ENCODE measurements at places on chromosomes 1 and 21.
A peak's percentile ranks its signal among the peaks of the same experiment; 100 is the strongest.

DNA sequence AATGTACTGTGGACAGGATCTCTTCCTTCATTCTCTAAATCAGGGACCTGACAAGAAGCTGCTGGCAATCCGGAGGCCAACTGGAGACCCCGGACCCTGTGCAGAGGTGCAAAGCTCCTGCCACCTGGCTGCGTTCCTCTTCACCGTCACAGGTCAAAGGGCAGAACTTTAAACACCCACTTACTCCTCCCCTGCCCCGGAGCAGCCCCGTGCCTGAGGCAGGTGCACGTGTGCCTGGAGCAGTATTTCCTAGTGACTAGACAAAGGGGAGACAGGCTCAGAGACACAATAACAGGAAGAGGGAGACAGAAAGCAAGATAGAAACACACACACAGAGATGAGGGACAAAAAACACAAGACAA lies 6.6 kb upstream of the PIGC start:
- DNase-seq, result peak; percentile 34

GRCh38 chr1:161082996-161083747 lies 6.2 kb downstream of the NECTIN4 start:
- peak; percentile 98 for DNase-seq

DNA sequence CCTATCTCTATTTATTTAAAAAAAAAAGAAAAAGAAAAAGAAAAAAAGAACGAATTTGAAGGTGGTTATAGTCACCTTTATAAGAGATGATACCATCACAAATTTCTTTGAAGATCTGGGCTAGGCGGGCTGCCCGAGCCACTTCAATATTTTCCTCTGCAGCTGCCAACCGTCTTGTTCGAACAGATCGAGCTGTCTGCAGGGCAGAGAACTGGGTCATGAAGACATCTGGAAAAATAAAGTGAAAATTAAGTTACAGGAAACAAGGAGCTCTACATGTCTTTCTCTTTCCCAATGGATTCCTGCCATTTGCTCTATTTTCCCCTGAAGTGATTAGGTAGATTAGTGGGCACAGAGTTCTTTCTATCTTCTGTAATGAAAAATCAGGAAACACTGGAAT lies 31.9 kb downstream of the RUSC1 start:
- no peak for DNase-seq

- peak; percentile 98 for DNase-seq
These were observed at the start of gene AZIN2 for GRCh38 chr1:33080885-33081553. Gene AZIN2, plus strand, starts transcription at chr1:33081153. Its CDS starts 1,097 bp downstream, at chr1:33082250.

DNA sequence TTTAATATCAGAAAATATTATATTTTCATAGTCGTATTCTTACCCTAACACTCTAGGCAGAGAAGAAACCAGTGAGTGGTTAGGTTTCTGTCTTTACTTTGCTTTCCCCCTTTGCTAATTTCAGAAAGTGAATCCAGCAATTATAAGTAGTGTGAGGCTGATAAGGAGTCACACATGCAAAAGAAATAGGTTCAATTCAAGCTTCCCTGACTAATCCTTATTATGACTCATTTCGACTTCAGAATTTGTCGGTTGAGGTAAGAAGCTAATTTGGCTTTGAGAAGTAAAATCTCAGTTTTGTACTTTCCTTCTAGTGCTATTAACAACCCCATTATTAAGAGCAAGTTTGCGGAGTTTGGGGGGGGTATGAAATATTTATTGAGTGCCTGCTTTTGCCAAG lies 22.4 kb downstream of the ESRRG start:
- no peak for DNase-seq

DNA sequence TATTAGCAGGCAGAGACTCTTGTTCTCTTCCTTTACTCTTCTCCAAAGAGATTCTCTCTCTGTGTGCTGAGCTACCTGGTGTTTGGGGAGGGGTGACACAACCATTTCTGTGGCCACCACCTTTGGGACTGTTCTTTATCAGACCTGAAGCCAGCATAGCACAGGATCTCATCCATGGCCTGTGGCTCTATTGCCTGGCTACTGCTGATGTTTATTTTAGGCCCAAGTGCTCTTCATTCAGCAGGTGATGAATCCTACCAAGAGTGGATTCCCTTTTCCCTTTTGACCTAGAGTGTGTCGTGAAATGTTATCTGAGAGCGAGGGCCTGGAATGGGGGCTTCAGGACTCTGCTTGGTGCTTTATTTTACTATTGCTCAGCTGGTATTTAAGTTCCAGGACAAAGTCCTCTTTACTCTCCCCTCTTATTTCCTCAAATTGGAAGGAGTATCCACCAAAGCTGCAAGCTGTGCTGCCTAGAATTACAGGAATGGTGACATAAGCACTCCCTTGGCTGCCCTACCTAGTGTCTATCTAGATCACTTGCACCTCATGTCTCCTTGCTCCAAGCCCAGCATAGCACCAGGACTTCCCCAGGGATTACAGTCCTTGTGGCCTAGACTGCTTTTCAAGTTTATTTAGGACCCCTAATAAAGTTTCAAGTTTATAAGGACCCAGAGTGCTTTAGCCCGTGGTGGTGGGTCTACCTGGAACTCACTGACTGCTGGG lies 94.7 kb upstream of the GPR52 start:
- no peak for DNase-seq

GRCh38 chr1:169670836-169671235 lies 40.6 kb downstream of the SELL start:
- no peak for DNase-seq

DNA sequence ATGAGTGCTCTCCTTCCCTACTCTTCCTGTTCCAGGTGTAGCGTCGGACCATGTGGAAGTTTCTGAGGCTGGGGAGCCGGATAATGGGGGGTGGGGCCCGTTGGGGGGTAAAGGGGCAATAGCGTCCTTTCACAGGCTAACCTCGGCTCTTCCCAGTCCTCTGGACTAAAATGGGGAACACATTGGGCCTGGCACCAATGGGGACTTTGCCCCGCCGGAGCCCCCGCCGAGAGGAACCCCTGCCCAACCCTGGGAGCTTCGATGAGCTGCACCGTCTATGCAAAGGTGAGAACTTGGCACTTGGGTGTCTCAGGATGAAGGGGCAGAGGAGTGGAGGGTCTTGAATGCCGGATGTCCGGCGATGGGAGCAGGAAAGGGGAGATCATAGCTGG lies 456 bp downstream of the TOMM40L start:
- DNase-seq, result peak; percentile 70

- no peak for DNase-seq
These were observed 14.6 kb downstream of the MED18 start for GRCh38 chr1:28343405-28343804.

- no peak for DNase-seq
These were observed 31.3 kb upstream of the KCNA2 start for GRCh38 chr1:110637475-110637874.

- peak; percentile 84 for DNase-seq
These were observed 2.4 kb upstream of the IBA57 start for GRCh38 chr1:228163007-228163753.

DNA sequence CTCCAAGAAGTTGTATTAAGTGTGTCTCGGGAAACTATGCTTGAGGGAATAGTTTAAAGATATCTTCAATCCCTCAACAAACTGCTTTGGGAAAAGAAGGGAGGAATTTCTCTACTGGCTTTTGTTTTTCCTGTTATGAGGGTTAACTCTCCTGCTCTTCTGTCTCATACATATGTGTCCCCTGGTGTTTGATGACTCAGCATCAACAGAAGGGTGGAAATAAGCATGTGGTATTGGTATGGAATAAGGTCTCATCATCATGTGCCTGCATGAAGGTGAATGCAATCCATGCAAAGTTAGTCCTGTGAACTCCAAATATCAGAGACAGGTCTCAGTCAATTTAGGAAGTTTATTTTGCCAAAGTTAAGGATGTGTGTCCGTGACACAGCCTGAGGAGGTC lies 27.2 kb upstream of the ADAR start:
- no peak for DNase-seq

- no peak for DNase-seq
These were observed 210.3 kb downstream of the ST6GALNAC3 start for GRCh38 chr1:76284842-76285241.

GRCh38 chr1:21647431-21648351 lies 21.5 kb downstream of the RAP1GAP start:
- no peak for DNase-seq

GRCh38 chr1:117232531-117232930 lies 21.8 kb upstream of the VTCN1 start:
- no peak for DNase-seq

DNA sequence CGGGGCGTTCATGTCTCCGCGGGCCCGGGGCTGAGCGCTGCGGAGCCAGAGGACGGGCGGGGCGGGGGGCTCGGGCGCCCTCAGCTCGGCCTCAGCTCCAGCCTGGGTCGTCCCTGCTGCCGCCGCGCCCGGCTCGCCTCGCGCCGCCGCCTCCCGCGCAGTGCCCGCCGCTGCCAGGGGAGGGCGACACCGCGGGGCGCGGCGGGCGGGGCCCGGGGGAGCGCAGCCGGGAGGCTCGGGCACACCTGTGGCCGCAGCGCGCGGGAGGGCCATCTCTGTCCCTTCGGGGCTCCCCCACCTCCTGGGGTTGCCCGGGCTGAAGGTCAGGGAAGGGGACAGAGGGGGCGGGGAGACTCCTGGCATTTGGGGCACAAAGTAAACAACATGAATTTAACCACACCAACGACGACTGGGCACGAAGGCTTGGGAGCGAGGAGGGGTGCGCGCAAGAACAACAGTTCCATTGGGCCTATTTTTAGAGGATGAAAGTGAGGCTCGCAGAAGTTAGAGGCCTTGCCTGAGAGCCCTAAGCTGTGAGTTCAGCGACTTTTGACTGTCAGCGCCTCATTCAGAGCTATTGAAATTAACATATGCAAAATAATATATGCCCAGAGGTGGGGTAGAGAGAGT lies at the start of gene FAM131C:
Gene FAM131C (minus strand): TSS at position 162 of the 630 bp plus-strand sequence. CDS start 209 bp downstream, outside the sequence.
- peak; percentile 31 for DNase-seq

DNA sequence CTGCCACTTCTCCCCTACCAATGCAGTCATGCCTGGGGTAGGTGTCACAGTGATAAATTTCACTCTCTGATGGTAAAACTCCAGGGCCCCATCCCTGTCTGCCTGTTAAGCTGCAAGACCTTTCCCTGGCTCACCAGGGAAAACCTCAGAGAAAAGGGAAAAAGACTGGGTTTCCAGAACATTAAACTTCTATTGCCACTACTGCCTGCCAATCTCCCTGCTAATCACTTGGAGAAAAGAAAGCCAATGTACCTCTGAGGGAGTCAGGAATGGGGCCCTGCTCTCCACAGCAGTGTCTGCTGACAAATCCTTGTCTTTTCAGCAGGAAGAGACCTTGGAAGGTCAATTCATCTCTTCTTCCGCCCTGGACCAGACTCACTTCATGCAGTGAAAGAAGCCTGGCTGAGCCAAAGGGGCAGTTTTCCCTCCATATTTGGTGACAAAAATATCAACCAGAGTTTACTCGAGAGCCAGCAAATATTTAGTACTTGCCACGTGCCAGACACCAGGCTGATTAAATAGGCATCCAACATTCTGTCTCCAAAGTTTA lies 49.1 kb upstream of the CTTNBP2NL start:
- no peak for DNase-seq

DNA sequence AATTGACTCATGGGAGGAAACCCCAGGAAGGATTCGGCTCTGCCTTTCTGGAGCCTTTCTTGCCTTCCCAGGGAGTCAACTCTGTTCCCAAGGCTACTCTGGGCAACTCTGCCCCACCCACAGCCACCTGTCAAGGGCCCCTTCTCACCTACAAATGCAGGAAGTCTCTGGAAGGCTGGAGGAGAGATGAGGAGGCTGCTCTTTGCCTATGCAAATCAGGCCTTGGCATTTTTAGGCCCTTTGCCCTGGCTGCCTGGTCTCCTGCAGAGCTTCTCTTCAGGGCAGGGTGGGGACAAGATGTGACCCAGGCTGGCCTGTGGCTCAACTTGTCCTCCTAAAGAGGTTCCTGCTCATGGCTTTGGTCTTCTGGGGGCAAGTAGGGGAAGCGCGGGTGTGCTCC lies 5.4 kb downstream of the SLC6A9 start:
- DNase-seq, result peak; percentile 85

DNA sequence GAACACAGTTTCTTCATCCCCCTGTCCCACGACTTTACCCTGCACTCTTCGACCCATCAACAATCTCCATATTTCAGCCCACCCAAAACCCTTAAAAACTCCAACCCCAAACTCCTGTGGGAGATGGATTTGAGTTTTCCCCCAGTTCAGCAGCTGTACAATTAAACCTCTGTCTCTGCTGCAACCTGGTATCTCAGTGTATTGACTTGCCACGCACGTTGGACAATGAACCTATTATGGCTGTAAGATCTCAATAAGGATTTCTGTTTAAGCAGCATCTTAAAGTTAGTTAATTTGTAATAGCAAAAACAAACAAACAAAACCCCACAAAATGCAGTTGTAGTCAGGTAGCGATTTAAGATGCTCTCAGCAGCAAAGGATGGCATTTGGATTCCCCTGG lies 119.1 kb downstream of the TGFBR3 start:
- no peak for DNase-seq

- no peak for DNase-seq
These were observed 13.3 kb downstream of the FCRL1 start for GRCh38 chr1:157806431-157807149.

- no peak for DNase-seq
These were observed 15.2 kb downstream of the DBT start for GRCh38 chr1:100234432-100234831.

GRCh38 chr1:1433804-1434130 lies 1.7 kb upstream of the VWA1 start:
- DNase-seq, result peak; percentile 58

DNA sequence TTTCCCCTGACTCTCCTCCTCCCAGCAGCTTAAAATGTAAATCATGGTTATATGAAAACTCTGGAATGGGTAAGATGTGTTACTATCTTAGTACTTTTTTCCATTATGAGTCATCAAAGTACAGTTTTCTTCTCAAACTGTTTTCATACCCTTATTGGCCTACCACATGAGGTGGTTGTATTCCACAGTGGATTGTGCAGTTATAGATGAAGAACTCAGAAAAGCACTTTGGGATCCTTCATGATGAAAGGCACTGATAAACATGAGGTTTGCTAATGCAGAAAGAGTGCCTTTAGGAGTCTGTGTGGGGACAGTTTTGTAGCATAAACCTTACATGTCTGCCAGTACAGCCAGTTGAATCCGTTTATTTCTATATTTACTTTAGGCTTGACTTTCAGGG lies 32.0 kb upstream of the MYOCOS start:
- DNase-seq, result no peak

GRCh38 chr1:81296601-81297000 lies 504.1 kb upstream of the ADGRL2 start:
- DNase-seq, result no peak

GRCh38 chr1:222171005-222171404 lies 376.9 kb downstream of the HHIPL2 start:
- DNase-seq, result no peak

- peak; percentile 15 for DNase-seq
These were observed 64.0 kb downstream of the WNT9A start for GRCh38 chr1:227883641-227884301.

DNA sequence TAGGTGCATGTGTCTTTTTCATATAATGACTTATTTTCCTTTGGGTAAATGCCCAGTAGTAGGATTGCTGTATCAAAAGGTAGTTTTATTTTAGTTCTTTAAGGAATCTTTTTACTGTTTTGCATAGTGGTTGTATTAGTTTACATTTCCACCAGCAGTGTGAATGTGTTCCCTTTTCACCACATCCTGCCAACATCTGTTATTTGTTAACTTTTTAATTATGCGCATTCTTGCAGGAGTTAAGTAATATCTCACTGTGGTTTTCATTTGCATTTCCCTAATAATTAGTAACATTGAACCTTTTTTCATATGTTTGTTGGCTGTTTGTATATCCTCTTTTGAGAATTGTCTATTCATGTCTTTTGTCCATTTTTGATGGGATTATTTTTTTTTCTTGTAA lies 1761.9 kb downstream of the PLA2G4A start:
- no peak for DNase-seq

GRCh38 chr1:154154534-154155191 lies at the start of gene NUP210L:
Gene NUP210L, minus strand, starts transcription at chr1:154155073.
- DNase-seq, result peak; percentile 80

Data from upper lobe of left lung (tissue), 6 donors.